Right atrium auricular region (tissue), 2 donors: ENCODE measurements at places on chromosomes 12 and 14.
A peak's percentile ranks its signal among the peaks of the same experiment; 100 is the strongest.

GRCh38 chr12:106769078-106769477, 5.4 kb upstream of the RIC8B start:
- DNase-seq: no peak

DNA sequence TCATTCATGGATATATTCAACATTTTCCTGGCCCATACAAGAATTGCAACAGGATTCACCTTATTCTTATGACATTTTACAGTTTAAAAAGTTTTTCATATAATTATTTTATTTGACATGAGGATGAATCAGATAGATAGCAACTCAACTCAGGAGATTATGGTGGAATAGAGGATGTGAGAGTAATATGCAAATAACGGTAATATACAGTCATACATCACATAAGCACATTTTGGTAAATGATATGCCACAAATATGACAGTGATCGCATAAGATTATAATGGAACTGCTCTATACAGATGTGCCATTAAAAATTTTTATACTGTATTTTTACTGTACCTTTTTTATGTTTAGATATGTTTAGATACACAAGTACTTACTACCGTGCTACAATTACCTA, 24.1 kb upstream of the CRADD start:
- no peak for DNase-seq

- DNase-seq: peak; percentile 77
These were observed 1.6 kb upstream of the ATP2B1 start for GRCh38 chr12:89709995-89710872.

- DNase-seq: no peak
These were observed 420.8 kb downstream of the CCDC91 start for GRCh38 chr12:28611115-28611435.

GRCh38 chr14:104657101-104657524, 32.3 kb upstream of the INF2 start:
- no peak for DNase-seq

DNA sequence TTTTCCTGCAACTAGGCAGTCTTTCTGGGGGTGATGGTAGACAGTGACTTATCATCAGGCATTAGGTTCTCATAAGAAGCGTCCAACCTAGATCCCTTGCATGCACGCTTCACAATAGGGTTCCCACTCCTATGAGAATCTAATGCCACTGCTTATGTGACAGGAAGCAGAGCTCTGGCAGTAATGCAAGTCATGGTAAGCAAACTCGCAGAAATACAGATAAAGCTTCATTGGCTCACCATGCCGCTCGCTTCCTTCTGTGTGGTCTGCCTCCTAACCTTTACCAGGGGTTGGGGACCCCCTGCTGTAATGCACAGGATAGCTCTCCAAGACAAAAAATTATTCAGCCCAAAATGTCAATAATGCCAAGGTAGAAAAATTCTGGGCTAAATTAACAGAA, 864.2 kb downstream of the TRHDE start:
- DNase-seq: no peak

- DNase-seq: no peak
These were observed 119.6 kb downstream of the DERA start for GRCh38 chr12:16030744-16031143.

DNA sequence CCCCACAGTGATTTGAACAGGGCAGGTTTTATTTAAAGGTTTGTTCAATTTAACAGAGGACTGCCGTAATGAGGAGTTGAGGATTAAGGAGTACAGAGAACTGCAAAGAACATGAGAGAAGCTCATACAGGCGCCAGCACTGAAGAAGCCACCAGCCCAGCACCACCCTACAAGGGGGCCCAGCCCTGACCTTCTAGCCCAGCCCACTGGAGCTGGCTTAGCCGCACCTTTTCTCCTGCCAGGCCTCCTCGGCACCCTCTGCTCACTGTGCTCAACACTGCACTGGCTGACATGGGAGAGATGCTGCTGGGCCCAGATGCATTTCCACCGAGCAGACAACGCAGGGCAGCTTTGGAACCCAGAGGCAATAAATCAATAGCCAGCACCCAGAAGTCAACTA, 36.5 kb upstream of the SFSWAP start:
- DNase-seq: no peak

DNA sequence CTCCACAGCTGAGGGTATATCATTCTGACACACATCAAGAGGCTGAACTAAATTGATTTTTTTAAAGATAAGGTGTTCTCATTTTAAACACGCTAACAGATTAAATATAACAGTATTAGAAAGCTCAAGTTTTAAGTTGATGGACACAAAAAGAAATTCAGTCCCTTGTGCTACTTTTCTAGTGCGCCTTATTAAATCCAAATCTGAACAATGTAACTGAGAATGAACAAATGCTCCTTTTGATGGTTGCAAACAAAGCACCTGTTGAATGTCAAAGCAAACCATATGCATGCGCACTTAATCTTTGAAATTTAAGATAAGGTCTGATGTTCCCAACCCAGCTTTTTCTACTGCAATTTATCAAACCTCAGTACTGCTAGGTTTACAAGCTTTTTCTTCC, 401.9 kb downstream of the PAWR start:
- DNase-seq: no peak

DNA sequence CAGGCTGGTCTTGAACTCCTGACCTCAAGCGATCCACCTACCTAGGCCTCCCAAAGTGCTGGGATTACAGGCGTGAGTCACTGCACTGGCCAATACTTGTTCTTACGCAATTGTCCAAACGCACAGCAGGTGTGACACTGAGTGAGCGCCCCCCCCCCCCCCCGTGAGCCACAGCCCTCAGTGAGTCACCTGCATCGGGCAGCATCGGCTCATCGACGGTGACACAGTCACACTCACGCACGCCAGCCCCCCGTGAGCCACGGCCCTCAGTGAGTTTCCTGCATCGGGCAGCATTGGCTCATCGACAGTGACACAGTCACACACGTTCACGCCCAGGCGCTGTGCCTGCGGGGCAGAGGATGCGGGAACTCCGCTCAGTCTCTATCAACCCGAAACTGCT, 42.5 kb downstream of the GALNT9 start:
- DNase-seq: no peak

DNA sequence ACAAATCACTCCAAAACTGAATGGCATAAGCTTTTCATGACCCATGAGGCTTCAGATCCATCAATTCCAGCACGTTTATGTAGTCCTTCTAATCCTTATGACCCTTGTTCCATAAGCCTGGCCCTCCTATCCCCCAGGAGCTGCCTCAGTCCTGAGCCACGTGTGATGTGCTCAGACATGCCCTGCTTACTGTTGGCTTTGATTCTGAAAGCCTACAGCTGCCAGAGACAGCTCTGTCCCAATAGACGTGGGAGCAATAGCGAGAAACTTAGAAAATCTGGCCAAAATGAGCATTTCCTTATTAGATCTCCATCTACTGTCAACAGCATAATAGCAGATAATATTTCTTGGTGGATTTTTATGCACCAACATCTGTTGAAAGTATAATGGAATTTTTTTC, 33.2 kb downstream of the DUSP6 start:
- no peak for DNase-seq

- DNase-seq: no peak
These were observed 227.4 kb downstream of the NEDD1 start for GRCh38 chr12:97134495-97134894.

DNA sequence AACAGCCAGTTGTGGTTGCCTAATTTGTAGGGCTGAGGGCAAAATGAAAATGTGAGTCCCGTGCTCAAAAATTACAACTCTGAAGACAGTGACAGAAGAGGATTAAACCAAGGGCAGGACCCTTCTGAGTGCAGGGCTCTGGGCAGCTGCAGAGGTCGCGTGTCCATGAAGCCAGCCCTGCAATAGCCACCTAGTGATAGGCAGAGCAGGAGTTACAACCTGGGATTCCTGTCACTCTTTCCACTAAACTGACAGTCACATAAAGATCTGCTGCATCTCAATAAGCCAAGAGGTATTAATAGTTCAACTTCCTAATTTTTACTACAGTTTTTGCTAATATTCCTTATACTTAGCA, 94.1 kb downstream of the SLC2A13 start:
- no peak for DNase-seq

DNA sequence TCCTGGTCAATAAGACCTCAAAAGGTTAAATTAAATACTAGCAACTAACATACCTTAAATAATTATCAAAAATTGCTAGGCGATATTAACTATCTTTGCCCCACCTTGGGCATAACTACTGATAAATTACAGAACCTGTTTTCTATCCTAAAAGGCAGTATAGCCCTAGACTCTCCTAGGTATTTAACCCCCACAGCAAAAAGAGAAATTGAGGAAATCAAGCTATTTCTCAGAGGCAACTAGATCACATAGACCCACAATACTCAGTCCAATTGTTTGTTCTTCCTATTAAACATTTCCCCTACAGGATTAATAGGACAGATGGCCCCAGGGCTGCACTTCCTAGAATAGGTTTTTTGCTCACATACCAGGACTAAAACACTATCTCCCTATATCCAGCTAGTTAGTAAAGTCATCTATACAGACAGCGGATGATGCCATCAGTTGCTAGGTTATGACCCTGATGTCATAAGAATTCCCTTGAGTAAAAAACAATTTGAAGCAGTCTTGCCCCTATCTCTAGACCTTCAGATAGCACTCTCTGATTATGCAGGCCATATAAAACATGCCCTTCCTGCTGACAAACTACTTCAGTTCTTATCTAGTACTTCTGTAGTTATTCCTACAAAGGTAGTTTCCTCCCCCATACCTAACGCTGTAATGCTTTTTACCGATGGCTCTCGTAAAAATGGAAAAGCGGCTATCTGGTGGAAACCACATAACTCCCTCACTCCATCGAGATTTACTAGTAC, 118.4 kb downstream of the PPHLN1 start:
- no peak for DNase-seq

- DNase-seq: no peak
These were observed 34.5 kb upstream of the FRS2 start for GRCh38 chr12:69435644-69436043.

- DNase-seq: no peak
These were observed 20.7 kb downstream of the HAL start for GRCh38 chr12:95975491-95975890.

GRCh38 chr12:123877968-123878367, 94.7 kb downstream of the CCDC92 start:
- DNase-seq: no peak

DNA sequence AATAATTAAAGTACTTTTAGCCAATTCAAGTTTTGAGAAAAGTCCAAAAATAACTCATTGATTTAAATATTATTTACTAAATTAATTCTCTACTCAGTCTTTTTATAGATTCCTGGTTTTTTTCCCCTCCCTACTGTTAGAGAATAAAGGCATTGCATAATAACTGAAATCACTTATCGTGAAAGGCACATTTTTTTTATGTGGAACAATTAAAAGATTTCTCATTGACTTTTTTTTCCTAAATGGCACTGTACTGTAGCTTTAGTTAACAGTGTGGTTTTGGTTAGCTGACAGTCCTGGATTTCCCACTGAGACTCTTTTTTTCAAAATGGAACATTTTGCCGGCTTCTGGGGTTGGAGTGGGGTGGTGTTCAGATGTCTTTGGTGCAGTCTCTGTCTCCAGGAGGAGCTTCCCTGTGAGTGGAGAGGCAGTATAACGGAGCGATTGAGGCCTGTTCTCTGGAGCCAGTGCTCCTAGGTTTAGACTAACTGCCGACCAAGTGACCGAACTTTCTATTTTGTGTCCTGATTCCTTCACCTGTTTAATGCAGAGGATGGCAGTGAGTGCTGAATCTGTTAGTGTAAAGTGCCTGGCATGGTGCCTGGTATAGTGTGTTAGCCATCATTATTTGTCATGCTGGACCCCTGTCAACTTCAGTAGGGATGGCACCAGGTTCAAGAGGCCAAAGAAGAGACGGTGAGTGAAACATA, 117.7 kb downstream of the ADCK1 start:
- no peak for DNase-seq

DNA sequence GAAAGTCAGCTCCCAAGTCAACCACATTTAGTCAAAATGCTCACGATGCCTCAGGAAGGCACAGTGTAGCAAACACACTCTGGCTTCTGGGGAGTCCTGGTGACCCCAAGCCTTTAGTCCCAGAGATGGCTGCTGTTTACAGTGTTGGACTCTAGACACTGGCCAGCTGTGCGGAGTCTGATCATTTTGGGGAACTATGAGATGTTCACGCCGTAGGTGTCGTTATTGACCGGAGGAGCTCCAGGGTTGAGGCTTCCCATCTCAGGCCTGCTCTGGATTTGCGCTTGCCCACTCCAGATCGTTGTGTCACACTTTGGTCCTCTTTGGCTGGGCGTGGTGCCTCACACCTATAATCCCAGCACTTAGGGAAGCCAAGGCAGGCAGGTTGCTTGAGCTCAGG, 27.7 kb downstream of the BRI3BP start:
- DNase-seq: no peak

GRCh38 chr12:96238336-96239047, 44.3 kb downstream of the ELK3 start:
- DNase-seq: no peak

- DNase-seq: no peak
These were observed 237.1 kb downstream of the MED13L start for GRCh38 chr12:116040402-116040801.
